Activated T-helper 17 cell treated with anti-CD3 and anti-CD28 coated beads, Interleukin-2, amount 50 U/mL, for 72 hours (primary cell): ENCODE measurements at places on chromosomes 5 and 9.
A peak's percentile ranks its signal among the peaks of the same experiment; 100 is the strongest.

DNA sequence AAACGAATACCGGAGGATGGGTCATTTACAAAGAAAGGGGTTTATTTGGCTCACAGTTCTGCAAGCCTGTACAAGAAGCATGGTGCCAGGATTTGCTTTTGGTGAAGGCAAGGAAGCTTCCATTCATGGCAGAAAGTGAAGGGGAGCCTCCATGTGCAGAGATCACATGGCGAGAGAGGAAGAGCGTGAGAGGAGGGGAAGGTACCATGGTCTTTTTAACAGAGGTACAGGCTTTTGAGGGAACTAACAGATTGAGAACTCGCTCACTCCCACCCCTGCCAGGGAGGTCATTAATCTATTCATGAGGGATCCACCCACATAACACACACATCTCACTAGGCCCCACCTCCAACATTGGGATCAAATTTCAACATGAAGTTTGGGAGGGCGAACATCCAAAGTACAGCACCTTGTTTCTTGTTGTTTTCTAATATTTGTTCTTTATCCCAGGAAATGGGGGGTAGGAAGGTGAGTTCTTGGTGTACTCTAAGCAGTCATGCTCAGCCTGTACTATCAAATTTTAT is 18.5 kb downstream of the TMC1 start:
- no peak for ATAC-seq

- no peak for ATAC-seq
These were observed 11.4 kb downstream of the PCDHGA12 start for GRCh38 chr5:141441571-141442170.

DNA sequence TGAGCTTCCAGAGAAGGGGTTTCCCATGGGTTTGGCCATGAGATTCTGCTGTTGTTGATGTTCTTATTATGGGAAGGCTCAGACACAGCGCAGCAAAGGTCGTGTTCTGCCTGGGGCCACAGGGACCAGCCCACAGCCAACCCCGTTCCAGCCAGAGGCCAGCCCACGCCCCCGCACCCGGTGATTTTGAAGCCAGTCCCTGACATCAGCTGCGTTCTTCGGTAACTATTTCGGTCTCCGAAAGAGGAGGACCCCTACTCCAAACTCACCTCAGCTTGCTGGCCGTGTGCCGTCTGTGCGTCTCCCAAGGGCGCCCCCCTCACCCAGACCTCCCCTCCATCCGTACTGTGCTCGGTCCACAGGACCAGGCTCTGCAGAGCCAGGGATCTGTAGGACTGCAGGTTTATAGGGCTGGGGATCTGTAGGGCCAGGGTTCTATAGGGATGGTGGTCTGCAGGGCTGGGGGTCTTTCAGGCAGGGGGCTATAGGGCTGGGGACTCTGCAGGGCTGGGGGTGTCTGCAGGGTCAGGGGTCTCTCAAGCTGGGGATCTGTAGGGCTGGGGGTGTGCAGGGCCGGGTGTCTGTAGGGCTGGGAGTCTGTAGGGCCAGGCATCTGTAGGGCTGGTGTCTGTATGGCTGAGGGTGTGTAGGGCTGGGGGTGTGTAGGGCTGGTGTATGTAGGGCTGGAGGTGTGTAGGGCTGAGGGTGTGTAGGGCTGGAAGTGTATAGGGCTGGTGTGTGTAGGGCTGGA is 11.8 kb downstream of the COL5A1 start:
- no peak for ATAC-seq

GRCh38 chr5:142611154-142611553 is 74.7 kb downstream of the FGF1 start:
- peak; percentile 87 for ATAC-seq

DNA sequence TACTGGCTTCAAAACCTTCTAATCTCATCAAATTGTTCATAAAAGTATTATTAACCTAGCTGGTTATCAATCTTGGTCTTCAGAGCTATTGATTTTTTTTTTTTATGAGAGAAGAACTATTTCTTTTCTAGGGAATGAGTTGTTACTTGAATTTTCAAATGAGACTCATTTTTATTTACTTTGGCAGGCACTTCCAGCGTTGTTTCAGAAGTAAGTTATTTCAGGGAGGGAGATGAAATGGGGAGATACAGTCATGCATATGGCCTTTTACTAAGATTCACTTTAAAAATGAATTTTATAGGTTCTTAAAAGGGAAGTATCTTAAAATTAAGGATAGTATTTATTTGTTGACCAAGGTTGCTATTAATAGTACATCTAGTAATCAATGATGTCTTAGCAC is 129.6 kb downstream of the IZUMO3 start:
- no peak for ATAC-seq

GRCh38 chr5:57033103-57033502 is 81.2 kb upstream of the MIER3 start:
- no peak for ATAC-seq

GRCh38 chr5:165538065-165538464 is 2032.6 kb downstream of the MAT2B start:
- no peak for ATAC-seq

GRCh38 chr5:33068786-33069185 is 357.7 kb downstream of the NPR3 start:
- no peak for ATAC-seq

- ATAC-seq = no peak
These were observed 25.5 kb downstream of the CNTLN start for GRCh38 chr9:17160327-17160726.

DNA sequence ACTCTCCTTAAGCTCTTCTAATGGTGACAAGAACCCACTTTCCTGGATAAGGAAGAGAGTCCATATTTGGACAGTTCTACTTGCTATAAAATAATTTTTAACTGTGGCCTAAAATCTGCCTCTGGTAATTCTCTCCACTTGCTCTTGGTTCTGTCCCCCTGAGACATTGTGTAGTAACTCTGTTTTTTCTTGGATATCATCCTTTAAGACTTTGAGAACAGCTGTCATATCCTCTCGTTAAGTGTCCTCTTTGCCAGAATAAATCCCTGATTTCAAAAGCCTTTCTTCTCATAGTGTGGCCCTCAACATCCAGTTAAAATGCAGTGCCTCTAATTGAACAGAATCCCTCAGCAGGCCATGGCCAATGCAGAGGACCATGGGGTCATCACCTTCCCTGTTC is 101.5 kb downstream of the ARHGEF28 start:
- ATAC-seq = no peak

GRCh38 chr5:159211729-159212174 is 2.4 kb upstream of the RNF145 start:
- ATAC-seq = no peak

DNA sequence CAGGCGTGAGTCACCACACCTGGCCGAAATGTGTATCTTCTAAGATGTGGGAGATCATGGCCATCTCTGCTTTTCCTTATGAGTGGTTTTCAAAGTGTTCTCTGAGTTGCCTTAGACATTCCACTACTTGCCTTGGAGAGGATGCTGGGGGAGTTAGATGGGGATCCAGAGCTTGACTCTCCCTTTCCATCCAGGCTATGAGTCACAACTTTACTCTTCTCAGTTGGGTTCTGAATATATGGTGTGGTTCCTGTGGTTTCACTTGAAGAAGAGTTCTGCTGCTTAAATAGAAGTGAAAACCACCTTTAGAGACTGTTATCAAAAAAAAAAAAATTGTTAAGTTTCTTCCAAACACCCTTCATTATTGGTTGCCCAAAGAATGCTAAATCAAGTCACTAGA is 217.6 kb downstream of the ZNF608 start:
- ATAC-seq = peak; percentile 54

DNA sequence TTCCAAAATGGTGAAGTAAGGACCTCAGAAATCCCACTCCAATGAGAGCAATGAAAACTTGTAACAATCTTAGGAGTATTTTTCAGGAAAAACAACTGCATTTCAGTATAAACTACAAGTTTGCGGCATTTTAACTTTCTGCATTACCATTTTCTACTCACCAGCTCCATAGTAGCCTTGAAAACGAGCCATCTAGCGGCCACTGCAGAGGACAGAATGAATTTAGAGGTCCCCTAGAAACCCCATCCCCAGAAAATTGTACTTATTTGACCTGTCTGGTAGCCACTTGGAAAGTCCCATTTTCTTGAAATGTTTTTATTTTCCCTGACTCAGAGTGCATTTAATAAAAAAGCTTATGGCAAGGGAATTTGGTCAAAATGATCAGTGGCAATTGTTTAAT is 205.4 kb upstream of the ITGA1 start:
- ATAC-seq = no peak

GRCh38 chr5:55915783-55916182 is 64.6 kb downstream of the IL31RA start:
- no peak for ATAC-seq

DNA sequence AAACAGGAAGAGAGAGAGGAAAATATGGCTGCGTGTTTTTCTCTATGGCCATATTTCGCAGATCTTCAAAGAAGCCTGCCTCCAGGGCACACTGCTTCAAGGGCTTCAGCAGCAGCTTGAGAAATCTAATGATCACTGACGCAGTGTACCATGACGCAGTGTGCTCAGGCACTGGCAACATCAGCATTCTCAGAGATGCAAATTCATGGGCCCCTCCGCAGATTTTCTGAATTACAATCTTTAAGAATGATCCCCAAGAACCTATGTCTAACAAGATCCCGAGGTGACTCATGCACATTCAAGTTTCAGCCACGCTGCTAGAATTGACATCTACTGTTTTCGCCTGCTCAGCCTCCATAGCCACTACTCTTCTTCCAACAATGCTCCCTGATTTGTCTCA is 143.9 kb upstream of the ZNF366 start:
- ATAC-seq = no peak

GRCh38 chr5:58452566-58453258 is 7.2 kb downstream of the PLK2 start:
- ATAC-seq = no peak

DNA sequence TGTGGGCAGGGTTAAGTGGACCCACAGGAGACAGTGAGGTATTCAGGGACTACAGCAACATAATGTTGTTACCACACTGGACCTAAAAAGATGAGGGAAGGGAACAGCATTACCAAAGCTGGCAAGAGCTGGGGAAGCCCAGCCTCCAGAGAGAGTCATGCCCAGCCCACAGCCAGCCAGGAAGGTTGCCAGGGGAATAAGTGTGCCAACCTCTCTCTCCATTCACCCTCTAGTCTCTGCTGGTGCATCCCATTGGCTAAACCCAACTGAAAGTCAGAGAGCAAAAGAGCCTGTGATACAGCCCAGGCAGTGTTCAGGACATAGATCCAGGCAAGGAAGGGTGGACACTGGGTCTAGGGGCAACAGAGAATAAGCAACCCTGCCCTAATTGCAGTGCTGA is 35.8 kb upstream of the AFAP1L1 start:
- ATAC-seq = no peak

DNA sequence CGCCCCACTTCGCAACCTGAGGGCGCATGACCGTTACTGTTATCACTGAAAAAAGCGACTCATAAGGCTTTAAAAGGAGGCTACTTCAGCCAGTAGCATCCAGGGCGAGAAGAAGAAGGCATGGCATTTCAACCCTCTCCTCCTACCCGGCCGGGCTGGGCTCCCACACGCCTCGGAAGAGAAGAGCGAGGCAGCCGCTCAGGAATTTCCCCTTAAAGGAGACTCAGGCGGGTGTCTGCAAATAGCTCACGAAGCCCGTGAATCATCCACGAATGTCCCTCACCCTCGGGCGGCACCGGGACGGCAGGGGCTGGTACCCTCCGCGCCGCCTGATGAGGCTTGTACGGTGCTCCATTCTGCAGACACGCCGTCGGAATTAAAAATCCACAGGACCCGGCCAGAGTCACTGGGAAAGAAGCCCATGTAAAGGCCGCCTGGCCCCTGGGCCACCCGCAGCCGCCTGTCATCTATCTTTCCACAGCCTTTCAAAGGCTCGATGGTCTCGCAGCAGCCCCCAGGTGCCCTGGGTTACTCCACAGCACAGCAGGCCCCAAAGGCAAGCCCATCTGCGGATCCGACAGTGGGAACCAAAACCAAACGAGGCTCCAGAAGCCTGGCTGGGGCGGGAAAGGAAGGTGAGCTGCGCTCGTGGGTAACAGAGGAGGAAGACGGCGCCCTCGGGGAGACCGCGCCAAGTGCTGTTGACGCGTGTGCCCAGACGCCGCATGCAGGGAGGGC is 11.8 kb downstream of the SLC12A7 start:
- no peak for ATAC-seq

- no peak for ATAC-seq
These were observed 380.2 kb downstream of the CDH10 start for GRCh38 chr5:24264547-24264946.

GRCh38 chr5:144698484-144698883 is 527.8 kb downstream of the KCTD16 start:
- ATAC-seq = no peak

GRCh38 chr5:37834542-37835379 is 5.1 kb downstream of the GDNF start:
- no peak for ATAC-seq

DNA sequence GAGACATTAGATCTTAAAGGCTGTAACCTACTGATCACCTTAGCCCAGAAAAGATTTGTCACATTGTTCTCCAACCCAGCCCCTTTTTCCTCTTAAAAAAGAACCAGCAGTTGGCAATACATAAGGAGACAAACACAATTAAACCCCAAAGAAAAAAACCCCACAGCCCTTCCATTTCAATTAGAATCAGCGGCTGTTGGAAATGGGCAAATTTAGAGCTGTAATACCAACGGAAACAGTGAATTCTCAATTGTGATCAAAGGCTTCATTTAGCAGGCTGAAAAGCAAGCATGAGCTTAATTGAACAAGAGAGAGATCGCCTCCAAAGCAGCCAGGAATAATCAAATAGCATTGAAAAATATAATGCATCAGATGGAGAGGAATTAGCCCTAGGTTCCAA is 153.6 kb downstream of the FAM114A2 start:
- ATAC-seq = no peak

DNA sequence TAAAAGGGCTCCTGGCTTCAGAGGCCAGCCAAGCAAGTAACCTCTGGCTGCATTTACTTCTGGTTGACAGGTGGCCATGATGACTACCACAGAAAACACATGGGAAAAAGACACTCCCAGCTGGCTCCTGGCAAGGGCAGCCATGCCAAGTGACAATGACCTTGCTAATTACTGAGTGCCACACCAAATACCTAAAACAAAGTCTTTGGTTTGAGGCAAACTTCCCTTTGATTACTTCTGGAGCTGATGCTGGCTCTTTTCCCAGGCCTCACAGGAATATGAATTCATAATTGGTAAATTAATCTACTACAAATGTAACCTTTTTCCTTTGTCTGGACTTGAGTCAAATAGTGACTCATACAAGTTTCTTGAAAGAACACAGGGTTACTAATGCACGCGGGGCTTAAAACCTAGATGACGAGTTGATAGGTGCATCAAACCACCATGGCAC is 61.0 kb downstream of the LPAR1 start:
- ATAC-seq = no peak

DNA sequence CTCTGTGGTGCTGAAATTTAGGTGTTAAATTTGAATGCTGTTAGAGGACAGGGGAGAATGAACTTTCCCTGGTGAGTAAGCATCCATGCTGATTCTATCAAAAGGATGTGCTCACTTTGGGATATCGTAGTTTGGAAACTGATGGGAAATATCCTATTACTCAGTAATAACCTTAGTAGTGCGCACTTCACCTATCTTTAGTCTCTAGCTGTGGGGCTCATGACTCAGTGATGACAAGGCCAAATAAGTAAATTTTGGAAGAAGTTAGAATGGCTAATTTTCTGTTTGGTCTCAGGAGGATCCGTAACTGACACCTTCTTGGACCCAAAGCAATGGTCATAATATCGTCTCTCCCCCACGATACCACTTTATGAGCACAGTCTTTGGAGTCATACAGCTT is 448.4 kb downstream of the PSAT1 start:
- no peak for ATAC-seq
